ENCODE measurements at places on chromosomes 4 and X.

DNA sequence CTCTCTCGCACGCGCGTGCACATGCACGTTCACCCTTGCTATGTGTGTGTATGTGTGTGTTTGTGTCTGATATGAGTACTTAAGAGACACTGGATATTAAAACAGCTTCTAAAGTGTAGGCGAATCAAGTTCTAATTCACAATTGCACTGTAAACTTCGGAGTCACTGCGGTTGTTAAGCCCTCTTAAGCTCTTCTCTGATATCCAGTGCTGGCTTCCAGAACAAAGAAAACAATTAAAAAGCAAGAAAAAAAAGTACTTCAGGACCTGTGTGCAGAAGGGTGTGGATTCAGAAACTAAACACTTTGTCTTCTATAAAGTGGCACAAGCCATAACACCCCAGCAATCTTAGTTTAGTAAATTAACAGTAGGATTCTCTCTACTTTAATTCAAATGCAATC, 300.2 kb downstream of the PCDH7 start:
- no peak for DNase-seq

DNA sequence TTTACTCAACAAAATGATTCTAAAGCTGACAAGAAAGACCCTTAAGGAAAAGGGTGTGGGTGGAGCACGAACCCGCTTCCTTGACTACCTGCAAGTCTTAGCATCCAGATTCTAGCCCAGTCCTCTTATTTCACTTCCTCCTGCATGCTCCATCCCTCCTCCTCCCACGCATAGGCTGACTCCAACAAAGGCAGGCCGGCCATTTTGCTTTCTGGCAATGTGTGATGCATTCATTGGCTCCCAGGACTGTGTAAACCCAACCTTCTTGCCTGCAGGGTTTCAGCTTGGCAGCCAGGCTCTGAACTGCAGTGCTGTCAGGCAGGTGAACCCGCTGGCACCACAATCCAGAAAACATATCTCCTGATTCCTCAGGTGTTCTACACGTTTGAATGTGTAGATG, 39.3 kb downstream of the RTL9 start:
- DNase-seq, result no peak

- no peak for DNase-seq
Observed at GRCh38 chr4:175419236-175419718, 392.8 kb downstream of the GPM6A start.

GRCh38 chr4:142274137-142274536, 572.0 kb downstream of the INPP4B start:
- no peak for DNase-seq

GRCh38 chr4:98802770-98803198, 126.1 kb downstream of the EIF4E start:
- no peak for DNase-seq

GRCh38 chrX:119455264-119455663, 13.0 kb upstream of the SLC25A5 start:
- no peak for DNase-seq

- DNase-seq, result no peak
Observed at GRCh38 chrX:53190363-53190960, 34.5 kb downstream of the KDM5C start.

Data from bone marrow (tissue), 2 donors.